AG04449 (cell line): ENCODE measurements at places on chromosomes 7 and 10.

DNA sequence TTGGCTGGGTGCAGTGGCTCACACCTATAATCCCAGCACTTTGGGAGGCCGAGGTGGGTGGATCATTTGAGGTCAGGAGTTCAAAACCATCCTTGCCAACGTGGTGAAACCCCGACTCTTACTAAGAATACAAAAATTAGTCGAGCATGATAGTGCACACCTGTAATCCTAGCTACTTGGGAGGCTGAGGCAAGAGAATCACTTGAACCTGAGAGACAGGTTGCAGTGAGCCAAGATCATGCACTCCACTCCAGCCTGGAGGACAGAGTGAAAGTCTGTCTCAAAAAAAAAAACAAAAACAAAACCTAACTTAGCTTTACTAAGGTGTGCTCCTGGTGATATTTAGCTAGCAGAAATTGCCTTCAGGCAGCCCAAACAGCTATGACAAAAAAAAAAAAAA, 24.3 kb upstream of the VDAC2 start:
- DNase-seq: no peak

- DNase-seq: no peak
Measured at GRCh38 chr10:129517680-129518057, 50.6 kb downstream of the MGMT start.

- DNase-seq: no peak
Measured at GRCh38 chr10:127413326-127413725, 135.8 kb upstream of the NPS start.

DNA sequence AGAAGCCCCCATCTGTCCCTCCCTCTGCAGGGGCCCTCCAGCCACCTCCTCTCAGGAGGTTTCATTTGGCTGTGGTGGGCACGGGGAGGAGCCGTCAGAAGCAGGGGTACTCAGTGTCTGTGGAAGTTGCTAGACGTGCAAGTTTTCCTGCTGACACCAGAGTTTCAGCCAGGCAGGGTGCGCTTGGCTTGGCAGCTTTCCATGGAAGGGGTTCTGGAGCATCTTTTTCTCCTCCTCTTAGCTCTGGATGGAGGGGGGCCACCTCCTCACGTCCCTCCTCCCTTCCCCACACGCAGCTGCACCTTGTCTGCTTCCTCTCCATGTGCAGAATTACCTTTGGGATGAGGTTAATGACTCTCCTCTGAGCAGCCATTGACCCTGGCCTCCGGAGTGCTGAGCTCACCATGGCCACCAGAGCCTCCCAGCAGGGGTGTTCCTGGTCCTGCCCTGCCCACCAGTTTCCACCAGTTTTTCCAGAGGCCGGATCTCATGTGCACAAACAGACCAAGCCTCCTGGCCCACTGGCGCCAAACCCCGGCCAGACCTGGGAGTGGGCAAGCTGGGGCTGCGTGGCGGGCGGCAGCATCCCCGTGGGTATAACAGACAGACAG, 579.8 kb upstream of the FOXK1 start:
- DNase-seq: no peak

DNA sequence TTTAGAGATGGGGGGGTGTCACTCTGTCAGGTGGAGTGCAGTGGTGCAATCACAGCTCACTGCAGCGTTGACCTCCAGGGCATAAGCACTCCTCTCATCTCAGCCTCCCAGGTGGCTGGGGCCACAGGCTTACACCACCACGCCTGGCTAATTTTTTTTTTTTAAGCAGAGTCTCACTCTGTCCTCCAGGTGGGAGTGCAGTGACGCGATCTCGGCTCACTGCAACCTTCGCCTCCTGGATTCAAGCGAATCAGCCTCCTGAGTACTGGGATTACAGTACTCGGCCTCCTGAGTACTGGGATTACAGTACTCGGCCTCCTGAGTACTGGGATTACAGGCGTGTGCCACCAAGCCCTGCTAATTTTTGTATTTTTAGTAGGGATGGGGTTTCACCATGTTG, 23.6 kb upstream of the PPIA start:
- DNase-seq: no peak

DNA sequence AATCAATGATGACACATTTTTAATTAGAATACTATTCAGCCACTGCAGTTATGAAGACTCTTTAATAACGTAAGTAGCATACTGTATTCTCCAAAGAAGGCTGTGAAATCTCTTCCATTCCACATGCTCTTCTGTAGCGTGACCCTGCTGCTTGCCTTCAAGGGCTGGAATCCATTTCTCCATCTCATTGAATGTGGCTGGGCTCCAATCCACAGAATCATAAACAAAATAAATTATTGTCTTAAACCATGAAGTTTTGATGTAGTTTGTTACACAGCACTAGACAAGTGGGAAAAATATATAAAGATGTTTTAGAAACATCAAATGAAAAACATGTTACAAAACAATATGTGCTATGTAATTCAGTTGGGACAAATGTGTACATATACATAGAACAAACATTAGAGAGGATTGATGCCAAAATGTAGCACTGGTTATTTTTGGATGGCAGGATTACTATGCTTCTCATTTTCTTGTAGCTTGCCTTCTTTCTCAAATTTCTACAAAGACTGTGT, 410.8 kb upstream of the PODXL start:
- no peak for DNase-seq

GRCh38 chr7:47634273-47634672, 52.4 kb upstream of the TNS3 start:
- DNase-seq: no peak

- no peak for DNase-seq
Measured at GRCh38 chr7:150778014-150778737, 22.0 kb downstream of the TMEM176B start.

- DNase-seq: no peak
Measured at GRCh38 chr7:31100445-31100844, 48.3 kb downstream of the ADCYAP1R1 start.

GRCh38 chr10:123673198-123673597, 7.0 kb downstream of the GPR26 start:
- DNase-seq: no peak

- DNase-seq: no peak
Measured at GRCh38 chr7:151799506-151799905, 77.4 kb downstream of the PRKAG2 start.

GRCh38 chr10:4663162-4663992, 162.6 kb upstream of the AKR1E2 start:
- peak; percentile 96 for DNase-seq

- no peak for DNase-seq
Measured at GRCh38 chr7:115135769-115136410, 214.0 kb downstream of the MDFIC start.

DNA sequence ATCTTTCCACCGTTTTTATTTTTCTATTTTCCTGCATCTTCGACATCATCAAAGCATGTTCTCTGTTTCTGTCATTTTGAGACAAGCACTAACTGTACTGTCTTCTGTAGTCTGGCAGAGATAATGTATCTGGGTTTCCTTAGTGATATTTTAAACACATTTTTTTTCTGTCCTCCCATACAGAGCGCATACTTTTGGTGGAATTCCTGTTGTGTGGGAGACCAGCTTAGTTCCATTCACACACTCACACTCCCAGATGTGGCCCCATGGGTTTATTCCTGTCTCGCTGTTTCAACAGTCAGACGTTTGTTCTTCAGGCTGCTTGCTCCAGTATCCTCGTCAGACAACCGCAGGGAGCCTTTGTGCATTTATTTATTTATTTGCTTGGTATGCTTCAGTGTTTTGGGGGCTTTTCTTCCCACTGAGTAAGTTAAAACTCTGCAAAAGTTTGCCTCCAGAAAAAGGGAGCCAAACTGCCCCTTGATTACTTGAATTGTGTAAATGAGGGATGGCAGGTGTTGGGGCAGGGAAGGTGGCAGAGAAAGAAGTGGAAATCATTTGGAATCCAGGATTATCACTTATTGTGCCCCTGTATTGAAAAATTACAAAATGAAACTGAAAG, 456.8 kb upstream of the KLF6 start:
- DNase-seq: peak; percentile 100

DNA sequence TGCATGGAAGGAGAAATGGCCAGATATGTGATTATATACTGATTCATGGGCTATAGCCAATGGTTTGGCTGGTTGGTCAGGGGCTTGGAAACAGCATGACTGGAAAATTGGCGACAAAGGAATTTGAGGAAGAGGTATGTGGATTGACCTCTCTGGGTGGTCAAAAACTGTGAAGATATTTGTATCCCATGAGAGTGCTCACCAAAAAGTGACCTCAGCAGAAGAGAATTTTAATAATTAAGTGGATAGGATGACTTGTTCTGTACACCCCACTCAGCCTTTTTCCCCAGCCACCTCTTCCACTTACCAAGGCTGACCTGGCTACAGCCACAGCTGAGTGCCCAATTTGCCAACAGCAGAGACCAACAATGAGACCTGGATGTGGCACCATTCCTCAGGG, 146.7 kb downstream of the GPR37 start:
- DNase-seq: no peak

- DNase-seq: no peak
Measured at GRCh38 chr10:8439040-8439439, 384.6 kb downstream of the GATA3 start.

- DNase-seq: no peak
Measured at GRCh38 chr7:150385302-150385723, 6.2 kb downstream of the ZNF775 start.

DNA sequence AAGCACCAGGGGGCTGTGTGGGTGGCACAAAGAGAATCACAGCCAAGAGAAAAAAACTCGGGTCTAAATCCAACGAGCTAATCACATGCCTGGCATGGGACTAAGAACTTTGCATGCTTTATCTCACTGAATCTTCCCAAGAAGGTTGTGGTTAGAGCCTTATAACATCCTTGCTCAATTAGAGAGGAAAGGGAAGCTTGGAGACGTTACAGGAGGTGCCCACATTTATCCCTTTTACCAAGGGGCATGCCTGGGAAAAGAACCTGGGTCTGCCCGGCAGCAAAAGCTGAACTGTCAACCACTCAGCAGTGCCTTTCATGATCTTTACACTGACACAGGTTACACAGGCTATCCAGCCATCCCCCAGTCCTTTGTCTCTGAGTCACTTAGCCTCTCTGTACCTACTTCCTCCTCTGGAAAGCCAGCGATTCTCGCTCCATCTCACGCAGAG, 190.1 kb downstream of the PRPF18 start:
- no peak for DNase-seq

DNA sequence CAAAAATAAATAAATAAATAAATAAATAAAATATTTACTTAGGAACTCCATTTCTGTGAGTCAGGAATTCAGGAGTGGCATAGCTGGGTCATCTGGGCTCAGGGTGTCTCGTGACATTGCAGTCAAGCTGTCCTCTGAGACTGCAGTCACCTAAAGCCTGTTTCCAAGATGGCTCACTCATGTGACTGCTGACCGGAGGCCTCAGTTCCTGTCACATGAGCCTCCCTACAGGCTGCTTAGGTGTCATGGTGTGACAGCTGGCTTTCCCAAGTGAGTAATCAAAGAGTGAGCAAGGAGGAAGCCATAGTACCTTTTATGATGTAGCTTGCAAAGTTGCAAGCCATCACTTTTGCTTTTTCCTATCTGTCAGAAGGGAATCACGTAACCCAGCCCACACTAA, 128.6 kb upstream of the KCTD7 start:
- DNase-seq: no peak

- no peak for DNase-seq
Measured at GRCh38 chr10:75395066-75395931, 6.3 kb downstream of the ZNF503 start.

- DNase-seq: no peak
Measured at GRCh38 chr10:76839276-76839675, 798.3 kb downstream of the KCNMA1 start.

- DNase-seq: no peak
Measured at GRCh38 chr10:108422286-108422685, 1257.8 kb upstream of the SORCS1 start.

DNA sequence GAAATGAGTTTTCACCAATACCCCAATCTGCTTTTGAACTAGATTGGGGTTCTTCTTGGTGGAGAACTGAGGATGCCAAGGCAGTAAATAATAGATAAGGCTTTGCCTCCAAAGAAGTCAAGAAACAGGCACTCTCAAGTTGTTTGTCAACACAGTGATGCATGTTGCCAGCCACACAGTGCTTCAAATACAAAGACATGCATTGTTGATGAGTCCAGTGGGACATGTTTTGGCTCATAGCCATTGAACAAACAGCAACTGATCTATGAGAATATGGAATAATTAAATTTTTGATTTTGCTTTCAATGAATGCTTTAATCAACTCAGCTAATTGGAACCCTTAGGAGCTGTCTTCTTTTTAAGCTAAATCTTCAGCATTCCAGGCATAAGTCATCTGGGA, 346.4 kb downstream of the THSD7A start:
- no peak for DNase-seq

GRCh38 chr10:32056136-32057035, at the start of gene KIF5B:
TSS of gene KIF5B (minus strand) at chr10:32056425. CDS start at chr10:32055973, 452 bp downstream.
- no peak for DNase-seq

GRCh38 chr10:129057856-129058663, 409.0 kb upstream of the MGMT start:
- no peak for DNase-seq

GRCh38 chr7:114979388-114979787, 57.5 kb downstream of the MDFIC start:
- DNase-seq: no peak

DNA sequence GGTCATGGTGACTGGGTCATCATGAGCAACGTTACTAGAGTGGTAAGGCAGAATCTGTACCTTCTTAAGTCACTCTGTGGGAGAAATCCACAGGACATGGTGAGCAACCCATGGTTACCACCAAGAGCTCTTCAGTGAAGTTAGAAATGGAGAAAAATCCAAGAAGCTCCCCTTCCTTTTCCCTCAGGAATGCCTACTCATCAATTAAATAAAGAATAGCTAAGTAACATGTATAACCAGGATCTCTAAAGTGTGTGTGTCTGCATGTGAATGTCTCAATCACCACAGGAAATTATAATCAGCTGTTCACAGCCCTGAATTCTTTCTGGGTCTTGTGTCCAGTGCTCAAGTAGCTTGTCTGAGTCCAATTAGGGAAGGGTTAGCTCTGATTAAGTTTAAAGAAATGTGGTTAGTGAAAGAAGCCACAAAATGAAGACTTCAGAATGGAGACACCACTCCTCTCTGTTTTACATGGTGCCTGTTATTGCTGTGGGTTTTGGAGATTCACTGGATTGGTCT, 73.2 kb downstream of the SEM1 start:
- DNase-seq: no peak

- no peak for DNase-seq
Measured at GRCh38 chr7:50714857-50715256, 67.8 kb downstream of the GRB10 start.

- DNase-seq: no peak
Measured at GRCh38 chr7:14207138-14207537, 217.7 kb upstream of the ETV1 start.

- no peak for DNase-seq
Measured at GRCh38 chr10:117684672-117685211, 142.2 kb downstream of the EMX2 start.

- no peak for DNase-seq
Measured at GRCh38 chr10:21599582-21599981, 65.5 kb downstream of the MLLT10 start.
